ENCODE measurements at places on chromosomes 16 and 17. TPM values are rescaled to one million over a fixed set of nuclear protein-coding genes. Genes with fewer than 3 reads are reported as not detected.

DNA sequence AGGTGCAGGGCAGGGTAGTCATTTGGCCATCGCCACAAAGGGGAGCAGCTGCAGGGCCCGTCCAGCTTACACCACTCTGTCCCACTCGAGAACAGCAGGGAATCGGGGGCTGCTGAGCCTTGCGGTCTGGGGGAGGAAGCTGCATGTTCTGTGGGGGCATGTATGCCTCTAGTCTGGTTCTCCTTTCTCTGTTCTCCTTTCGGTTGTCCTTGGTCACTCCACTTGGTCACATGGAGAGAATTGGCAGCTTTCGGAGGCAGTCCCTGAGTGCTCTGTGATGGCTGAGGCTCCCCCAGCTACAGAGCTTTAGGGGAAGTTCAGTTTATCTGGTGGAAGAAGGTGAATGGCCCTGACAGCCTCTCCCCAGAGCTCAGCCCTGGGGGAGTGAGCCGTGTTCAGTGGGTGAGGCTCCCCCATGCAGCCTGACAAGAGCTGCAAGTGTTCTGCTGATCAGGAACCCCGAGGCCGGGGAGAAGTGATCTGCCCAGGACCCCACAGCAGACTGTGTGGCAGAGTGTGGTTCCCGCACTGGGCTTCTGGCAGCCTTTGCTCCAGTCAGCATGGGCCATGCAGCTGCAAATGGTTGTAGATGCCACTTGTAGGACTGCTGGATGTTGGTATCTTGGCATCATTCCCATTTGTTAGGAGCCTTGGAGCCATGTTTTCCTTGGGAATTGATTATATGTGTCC, 22.3 kb upstream of the SMPD3 start:
- H3K27ac ChIP-seq: peak overlapping the region; percentile 97
- H3K36me3 ChIP-seq: no peaks in the 10 kb centered on the region
- no peak for DNase-seq
- H3K27me3 ChIP-seq: no peaks in the 10 kb centered on the region

CBX2 gene
- 1.6 TPM for total RNA-seq

CNTNAP4 gene
- total RNA-seq: not detected

DNA sequence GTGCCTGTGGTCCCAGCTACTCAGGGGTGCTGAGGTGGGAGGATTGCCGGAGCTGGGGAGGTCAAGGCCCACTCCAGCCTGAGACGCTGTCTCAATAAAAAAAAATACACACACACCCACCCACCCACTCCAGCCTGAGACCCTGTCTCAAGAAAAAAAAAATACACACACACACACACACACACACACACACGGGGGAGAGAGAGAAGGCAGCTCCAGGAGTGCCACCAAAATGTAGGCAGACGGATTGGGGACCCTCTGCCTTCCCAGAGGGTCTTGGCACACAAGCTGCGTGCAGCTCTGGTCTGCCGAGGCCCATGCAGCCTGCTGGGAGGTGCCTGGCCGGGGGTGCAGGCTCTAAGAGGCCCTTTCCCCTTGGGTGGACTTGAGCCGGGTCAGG, 5.9 kb upstream of the NUDT16L1 start:
- H3K27ac ChIP-seq: peak overlapping the region; percentile 75
- peaks cover 15% of the 10 kb centered on the region for H3K4me1 ChIP-seq
- no peak for DNase-seq
- H3K36me3 ChIP-seq: no peaks in the 10 kb centered on the region
- H3K27me3 ChIP-seq: no peaks in the 10 kb centered on the region

CCL15 gene
- total RNA-seq: not detected

CNGB1 gene
- total RNA-seq: not detected

DNA sequence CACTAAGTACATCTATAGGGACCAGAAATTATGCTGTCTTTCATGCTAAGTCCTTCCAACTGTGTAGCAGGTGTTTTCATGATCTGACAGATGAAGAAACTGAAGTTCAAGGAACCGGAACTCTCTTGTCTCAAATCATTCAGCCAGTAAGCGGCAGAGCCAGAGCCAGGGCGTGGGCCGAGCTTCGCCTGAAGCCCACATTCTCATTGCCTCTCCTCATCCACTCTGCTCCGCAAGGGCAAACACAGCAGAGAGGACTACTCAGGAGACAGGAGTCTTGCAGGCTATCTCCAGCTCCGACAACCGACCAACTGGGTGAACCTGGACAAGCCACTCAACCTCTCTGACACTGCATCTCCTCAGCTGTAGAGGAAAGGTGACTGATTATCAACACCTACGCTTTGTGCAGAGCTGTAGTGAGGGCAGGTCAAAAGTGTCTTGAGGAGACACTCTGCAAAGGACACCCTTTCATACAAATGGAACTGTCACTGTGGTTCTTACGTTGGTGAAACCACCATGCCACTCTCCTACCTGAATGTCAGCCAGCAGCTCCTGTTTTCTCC, 72.9 kb downstream of the CYTH1 start:
- peak overlapping the region; percentile 93 for H3K27ac ChIP-seq
- peaks cover 74% of the 10 kb centered on the region for H3K4me1 ChIP-seq
- peaks cover 10% of the 10 kb centered on the region for H3K36me3 ChIP-seq
- H3K4me3 ChIP-seq: peak overlapping the region; percentile 70
- DNase-seq: no peak
- no peaks in the 10 kb centered on the region for H3K27me3 ChIP-seq

- H3K4me1 ChIP-seq: no peaks in the 10 kb centered on the region
- DNase-seq: no peak
- H3K27ac ChIP-seq: no peak overlapping the region
- H3K4me3 ChIP-seq: no peak overlapping the region
- peaks cover 97% of the 10 kb centered on the region for H3K36me3 ChIP-seq
Observed at GRCh38 chr17:41987642-41988041, 21.0 kb downstream of the CNP start.

- H3K27ac ChIP-seq: peak overlapping the region; percentile 64
- no peaks in the 10 kb centered on the region for H3K27me3 ChIP-seq
- peaks cover 27% of the 10 kb centered on the region for H3K4me1 ChIP-seq
- no peak for DNase-seq
- H3K36me3 ChIP-seq: peaks cover 23% of the 10 kb centered on the region
Observed at GRCh38 chr17:56908001-56908542, 5.8 kb downstream of the TRIM25 start.

- H3K27me3 ChIP-seq: no peaks in the 10 kb centered on the region
- H3K36me3 ChIP-seq: peaks cover 7% of the 10 kb centered on the region
- H3K4me3 ChIP-seq: no peak overlapping the region
Observed at GRCh38 chr17:69245617-69246016, 17.0 kb upstream of the ABCA10 start.

MYH13 gene
- not detected for total RNA-seq

KRT9 gene
- not detected for total RNA-seq
